ENCODE measurements at places on chromosomes 3 and 15.

- no peak for DNase-seq
Measured at GRCh38 chr3:188306435-188307005, 152.6 kb downstream of the LPP start.

DNA sequence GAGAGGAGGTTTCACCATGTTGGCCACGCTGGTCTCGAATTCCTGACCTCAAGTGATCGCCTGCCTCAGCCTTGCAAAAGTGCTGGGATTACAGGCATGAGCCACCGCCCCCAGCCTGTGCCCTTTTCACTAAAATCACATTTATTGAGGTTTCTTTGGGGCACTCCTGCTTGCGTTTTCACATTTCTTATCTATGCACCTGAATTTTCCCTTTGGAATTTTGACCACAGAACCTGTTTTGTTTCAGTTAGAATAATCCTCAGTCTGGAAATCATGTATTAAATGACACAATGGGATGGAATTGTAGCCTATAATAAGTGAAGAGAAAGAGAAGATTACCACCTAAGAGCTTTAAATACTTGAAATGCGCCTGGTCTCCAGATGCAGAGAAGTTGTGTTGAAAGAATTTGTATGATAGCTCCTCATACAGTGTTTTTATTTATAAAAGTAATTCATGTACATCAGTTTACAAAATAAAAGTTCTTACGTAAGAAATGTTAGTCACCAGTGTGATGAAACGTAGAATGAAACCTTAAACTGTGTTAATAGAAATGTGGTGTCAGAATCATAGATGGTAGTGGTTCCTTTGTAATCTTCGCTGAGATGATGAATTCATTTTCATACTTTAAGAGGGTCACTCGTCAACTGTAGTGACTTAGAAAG lies 107.0 kb downstream of the TCF12 start:
- DNase-seq: no peak

DNA sequence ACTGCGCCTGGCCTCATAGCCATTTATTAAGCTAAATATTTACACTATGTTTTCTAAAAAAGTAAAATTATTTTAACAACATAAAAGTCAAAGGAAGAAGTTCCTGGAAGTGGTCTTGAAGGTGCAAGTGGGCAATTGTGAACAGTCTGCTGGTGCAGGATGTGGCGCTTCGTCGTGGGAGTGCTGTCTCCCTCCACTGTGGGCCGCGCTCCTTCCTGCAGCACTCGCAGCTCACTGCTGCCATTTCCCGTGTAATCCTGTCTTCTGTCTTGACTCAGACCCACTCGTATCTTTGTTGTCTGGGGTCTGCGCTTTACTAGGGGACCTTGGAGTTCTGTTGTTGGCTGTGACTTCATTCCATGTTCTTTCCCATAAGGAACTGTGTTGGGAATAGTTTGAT lies 56.3 kb downstream of the APBA2 start:
- no peak for DNase-seq

DNA sequence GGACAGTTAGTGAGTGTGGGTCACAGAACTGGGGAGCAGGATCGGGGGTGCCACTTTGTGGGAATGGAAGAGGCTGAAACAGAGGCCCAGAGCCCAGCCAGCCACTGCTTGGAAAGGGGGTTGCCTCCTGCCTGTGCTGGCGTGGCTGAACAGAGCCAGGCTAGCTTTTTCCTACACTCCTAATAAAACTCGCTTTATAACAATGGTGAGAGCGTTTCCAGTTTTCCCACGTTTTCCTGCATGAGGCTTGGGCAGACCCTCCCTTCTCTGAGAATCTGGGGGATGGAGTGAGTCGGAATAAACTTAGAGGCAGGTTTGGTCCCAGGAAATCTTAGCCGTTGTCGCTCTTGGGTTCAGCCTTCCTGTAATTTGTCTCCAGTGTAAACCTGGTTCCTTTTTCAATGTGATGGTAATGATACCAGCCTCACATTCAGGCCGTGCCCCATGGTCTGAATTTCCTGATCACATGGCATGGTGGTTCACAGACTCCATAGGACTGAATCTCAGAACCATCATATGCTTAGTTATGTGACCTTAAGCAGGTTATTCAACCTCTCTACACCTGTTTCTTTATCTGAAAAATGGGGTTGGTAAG lies 6.5 kb upstream of the FGD5 start:
- no peak for DNase-seq

- no peak for DNase-seq
Measured at GRCh38 chr3:16570113-16570512, 35.1 kb downstream of the DAZL start.

- no peak for DNase-seq
Measured at GRCh38 chr3:189937302-189938127, 183.2 kb downstream of the P3H2 start.

DNA sequence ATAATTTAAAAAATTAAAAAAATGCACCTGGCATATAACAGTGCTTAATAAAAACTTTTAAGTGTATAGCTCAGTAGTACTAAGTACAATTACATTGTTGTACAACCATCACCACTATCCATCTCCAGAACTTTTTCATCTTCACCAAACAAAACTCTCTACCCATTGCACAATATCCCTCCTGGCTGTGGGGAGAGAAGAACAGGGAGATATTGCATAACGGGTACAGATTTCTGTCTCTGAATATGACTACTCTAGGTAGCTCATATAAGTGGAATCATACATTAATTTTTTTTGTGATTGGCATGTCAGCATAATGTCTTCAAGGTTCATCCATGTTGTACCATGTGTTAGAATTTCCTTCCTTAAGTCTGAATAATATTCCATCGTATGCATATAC lies 91.0 kb upstream of the PLAAT1 start:
- DNase-seq: no peak

DNA sequence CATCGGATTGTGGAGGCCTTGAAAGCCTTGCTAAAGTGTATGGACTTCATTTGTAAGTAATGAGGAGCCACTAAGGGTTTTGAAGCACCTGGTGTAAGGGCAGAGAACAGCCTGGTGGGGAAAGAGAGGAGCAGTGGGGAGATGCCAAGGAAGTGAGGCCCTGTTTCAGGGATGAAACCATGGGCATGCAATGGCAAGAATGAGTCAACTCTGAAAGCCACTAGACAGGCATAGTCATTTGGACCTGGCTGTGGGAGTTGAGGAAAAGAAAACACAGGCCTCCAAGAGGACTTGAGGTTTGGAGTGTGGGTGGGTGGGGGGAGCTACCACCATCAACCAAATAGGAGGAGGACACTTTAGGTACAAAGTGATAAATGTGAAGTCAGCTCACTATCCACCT lies 7.6 kb downstream of the XCR1 start:
- no peak for DNase-seq

DNA sequence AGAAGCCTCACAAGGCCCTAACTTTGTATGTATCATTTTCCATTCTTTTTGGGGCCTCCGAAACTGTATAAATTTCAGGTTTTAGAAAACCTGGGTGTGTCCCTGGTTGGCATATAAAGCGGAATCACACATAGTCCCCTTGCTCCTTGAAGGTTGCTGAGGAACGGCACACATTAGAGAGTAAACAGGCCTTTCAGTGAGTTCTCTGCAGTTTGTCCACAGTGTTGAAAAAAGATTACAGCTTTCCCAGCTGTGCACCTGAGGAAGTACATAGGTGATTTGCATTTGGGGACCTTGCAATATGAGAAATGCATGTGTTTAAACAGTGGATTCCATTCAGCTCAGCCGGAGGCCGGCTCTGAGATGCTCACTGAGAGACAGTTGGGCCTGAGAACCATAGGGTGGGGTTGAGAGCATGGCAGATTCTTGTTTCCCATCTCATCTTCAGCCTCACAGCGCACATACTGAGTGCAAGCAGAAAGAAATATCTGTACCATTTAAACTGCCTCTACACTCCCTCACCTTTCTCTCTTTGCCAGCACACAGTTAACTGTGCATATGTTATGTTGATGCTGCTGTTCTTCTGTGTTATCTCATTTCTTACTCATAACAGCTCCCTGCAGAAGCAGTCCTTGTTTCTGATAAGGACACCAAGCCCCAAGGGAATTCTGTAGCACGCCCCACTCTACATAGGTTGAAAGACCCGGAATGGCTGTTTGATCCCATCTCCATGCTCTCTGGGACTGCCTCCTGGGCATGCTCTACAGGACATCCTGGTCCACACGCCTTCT lies 60.4 kb downstream of the BOC start:
- DNase-seq: no peak
